Right lobe of liver (tissue), 6 donors: ENCODE measurements at places on chromosomes 13 and 19. TPM values are rescaled to one million over a fixed set of nuclear protein-coding genes. Genes with fewer than 3 reads are reported as not detected.
A peak's percentile ranks its signal among the peaks of the same experiment; 100 is the strongest.

GRCh38 chr13:92734068-92734467 lies 492.5 kb upstream of the GPC6 start:
- no peak for DNase-seq

DNA sequence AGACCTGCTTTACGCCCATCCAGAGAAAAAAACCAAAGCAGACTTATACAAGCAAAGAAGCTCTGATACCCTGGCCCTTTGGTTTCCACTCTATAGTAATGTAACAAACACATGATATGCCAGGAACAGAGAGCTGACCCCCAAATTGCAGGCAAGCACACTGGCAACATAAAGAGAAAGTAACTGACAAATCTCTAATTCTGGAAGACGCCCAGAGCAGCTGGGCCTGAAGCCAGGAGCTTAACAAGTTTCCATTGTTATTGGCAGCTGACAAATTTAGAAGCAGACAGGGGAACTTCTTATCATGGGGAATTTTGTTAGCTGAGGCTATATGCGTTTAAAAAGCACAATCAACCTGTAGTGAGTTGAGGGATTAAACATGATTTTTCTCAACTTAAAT lies 158.0 kb downstream of the DLEU7 start:
- peak; percentile 59 for DNase-seq

- DNase-seq: no peak
Observed at GRCh38 chr13:113907635-113908617, 44.0 kb upstream of the GAS6 start.

Gene CEACAM1
- total RNA-seq: 27.4 TPM

- peak; percentile 47 for DNase-seq
Observed at GRCh38 chr19:46495786-46496099, at the start of gene PNMA8B. Gene PNMA8B (minus strand): TSS chr19:46495867. CDS start chr19:46495465, 402 bp downstream.

DNA sequence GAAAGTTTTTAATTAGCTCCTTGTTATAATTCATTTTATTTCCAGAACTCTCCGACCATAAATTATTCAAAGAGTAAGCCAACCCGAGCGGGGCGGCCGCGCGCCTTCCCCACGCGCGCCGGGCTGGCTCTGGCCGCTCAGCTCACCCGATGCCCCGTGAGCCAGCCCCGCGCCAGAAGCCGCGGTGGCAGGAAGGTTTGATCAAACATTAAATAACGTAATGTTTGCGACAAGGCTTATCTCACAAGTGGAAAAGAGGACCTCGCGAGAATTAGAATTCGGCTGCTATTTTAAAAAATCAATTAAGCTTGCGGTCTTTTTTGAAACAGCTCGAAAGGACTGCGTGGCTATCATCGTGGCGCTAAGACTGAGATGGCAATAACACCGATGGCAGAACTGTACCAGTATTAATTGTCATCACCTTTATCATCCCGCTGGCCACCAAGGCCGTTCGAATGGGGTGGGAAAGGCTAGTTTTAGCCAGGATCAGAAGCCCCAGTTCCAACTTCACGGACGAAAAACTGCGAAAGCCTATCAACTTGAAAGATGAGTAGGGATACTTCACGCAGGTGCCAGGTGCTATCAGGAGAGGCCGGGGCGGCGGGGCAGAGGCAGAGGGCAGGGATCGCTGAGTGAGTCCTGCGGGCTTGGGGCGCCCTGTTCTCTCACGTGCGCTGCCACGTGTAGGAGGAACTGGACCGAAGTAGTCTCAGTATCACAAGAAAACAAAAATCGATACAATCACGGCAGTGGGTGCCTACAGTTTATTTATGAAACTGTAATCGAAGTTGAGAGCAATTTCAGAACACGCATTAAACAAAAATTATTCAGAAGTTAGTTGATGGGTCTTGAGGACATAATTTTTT lies 6.4 kb downstream of the POU4F1 start:
- no peak for DNase-seq

GRCh38 chr13:85262499-85262898 lies 536.7 kb downstream of the SLITRK6 start:
- DNase-seq: no peak

GRCh38 chr19:56138069-56138468 lies 3.0 kb upstream of the ZNF444 start:
- DNase-seq: no peak

Gene BBC3
- 3.4 TPM for total RNA-seq

DNA sequence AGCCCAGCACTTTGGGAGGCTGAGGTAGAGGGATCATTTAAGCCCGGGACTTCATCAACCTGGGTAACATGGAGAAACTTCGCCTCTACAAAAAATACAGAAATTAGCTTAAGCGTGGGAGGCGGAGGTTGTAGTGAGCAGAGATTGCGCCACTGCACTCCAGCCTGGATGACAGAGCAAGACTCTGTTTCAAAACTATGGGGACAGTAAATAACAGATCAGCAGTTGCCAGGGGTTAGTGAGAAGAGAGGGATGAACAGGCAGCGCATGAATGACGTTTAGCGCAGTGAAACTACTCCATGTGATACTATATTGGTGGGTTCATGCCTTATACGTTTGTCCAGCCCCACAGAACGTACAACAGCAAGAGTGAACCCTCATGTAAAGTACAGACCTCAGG lies 7.1 kb upstream of the ICAM3 start:
- DNase-seq: peak; percentile 78

- no peak for DNase-seq
Observed at GRCh38 chr13:41428155-41428554, 29.2 kb upstream of the RGCC start.

DNA sequence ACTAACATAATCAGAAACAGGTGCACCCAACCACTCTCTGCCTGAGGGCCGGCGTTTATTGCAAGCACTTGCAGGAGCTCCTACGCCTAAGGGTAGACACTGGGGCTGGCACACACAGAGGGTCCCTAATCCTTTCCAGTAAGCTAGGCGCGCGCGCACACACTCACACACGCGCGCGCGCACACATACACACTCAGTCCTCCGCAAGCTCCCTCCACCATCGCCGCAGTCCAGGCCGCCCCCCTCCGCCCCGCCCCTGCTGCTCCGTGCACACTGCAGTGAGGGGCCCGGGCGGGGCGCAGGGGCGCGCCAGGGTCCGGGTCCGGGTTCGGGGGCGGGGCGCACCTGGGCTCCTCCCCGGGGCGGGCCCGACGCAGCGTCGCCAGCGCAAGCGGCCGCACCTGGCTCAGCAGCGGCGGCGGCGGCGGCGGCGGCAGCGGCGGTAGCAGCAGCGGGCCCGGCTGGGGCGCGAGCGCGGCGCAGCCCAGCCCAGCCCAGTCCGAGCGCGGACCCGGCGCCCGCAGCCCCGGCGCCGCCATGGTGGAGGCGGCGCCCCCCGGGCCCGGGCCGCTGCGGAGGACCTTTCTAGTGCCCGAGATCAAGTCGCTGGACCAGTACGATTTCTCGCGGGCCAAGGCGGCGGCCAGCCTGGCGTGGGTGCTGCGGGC lies at the start of gene CAMSAP3:
TSS of gene CAMSAP3 (plus strand) at position 398 of the 668 bp plus-strand sequence. CDS start at position 538, 140 bp downstream.
- peak; percentile 68 for DNase-seq

Gene ZNF837
- total RNA-seq: 3.8 TPM

DNA sequence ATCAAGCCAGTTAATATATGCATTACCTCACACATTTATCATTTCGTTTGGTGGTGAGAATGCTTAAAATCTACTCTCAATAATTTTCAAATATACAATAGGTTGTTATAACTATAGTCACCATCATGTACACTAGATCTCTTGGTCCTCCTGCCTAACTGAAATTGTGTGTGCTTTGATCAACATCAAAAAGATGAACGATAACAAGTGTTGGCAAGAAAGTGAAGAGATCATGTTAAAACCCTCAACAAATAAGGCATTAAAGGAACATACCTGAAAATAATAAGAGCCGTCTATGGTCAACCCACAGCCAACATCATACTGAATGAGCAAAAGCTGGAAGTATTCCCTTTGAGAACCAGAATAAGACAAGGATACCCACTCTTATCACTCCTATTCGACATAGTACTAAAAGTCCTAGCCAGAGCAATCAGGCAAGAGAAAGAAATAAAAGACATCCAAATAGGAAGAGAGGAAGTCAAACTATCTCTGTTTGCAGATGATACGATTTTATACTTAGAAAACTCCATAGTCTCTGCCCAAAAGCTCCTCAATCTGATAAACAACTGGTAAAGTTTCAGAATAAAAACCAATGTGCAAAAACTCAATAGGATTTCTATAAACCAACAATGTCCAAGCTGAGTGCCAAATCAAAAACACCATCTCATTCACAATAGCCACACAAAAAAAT lies 27.9 kb upstream of the OR10H1 start:
- DNase-seq: no peak
